ENCODE measurements at places on chromosomes 7 and 10.
A peak's percentile ranks its signal among the peaks of the same experiment; 100 is the strongest.

- no peak for DNase-seq
Measured at GRCh38 chr7:46713868-46714596, 793.0 kb upstream of the IGFBP3 start.

DNA sequence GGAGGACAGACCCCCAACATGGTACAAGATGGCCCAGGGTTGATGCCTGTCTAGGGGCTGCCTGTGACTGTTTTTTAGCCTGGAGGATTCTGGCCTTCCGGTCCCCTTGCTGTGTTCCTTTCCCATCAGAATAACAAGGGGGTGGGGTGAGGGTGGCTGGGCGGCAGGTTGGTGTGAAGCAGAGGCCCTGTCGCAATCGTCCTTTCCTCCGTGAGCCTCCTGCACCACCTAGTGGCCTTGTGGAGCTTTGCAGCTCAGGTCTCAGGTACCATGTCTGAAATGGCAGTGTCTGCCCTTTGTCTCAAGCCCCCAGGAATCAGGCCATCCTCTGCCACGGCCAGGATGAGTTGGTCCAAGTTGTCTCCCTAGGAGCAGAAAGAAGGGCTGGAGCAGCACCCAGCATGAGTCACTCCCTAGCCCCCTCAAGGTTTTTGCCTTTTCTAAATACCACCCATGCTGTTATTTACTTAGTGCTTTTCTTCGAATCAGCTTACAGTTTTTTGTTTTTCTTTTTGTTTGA is 24.2 kb downstream of the TACR2 start:
- DNase-seq = peak; percentile 7

DNA sequence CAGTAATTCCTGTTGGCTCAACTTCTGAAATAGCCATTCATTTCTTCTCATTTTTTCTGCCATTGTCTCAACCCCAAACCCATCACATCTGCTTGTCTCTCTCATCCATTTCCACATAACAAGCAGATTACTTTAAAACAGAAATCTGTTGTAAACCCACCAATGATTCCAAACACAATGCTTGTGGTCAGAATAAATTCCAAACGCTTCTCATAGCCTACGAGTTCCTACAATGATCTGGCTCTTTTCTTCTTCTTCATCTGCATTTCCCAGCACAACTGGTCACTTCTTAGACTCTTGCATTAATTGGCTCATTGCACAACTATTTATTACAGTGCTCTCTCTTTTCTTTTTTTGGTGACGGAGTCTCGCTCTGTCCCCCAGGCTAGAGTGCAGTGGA is 364.1 kb downstream of the GATA3 start:
- DNase-seq = no peak

DNA sequence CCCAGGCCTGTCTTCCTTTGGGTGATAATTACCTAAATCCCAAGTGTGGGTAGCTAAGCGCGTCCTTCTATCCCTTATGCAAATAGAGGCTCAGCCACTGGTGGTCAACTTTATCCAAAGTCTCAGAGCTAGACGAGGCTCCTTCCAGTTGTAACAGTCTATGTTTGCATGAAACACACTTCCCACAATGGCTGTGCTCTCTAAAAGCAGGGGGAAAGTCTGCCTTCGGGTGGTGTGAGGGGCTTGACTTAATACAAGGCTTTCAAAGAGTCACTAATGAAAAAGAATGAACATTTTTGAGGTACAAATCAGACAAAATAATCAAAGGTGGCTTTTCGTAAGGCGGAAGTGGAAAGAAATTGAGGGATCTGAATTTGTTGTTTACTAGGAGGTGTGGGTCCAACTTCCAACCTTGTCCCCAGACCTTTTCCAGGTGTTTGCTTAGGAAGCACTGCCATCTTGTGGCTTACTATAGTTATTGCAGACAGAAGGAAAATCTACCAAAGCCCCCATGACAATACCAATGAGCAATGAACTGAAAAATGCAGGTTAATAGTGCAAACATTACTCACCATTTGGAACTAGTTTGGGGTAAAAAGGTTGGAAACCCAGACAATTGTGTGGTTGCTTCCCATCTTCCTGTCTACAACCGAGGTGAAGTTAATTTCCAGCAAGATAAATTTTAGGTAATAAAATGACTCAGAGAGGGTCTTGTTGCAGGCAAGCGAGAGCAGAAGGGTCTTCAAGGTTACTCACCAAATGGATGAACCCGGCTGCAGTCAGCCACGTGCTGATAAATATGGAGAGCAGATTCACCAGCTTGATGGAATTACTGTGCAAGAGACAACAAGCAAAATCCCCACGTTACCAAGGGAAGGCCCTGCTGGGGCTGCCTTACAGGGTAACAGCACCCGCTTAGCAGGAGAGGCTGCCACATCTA is 525.7 kb downstream of the KCNMA1 start:
- no peak for DNase-seq

- DNase-seq = no peak
Measured at GRCh38 chr10:63757067-63757466, 235.9 kb downstream of the REEP3 start.

GRCh38 chr7:99881370-99881769 is 4.5 kb upstream of the OR2AE1 start:
- DNase-seq = no peak

DNA sequence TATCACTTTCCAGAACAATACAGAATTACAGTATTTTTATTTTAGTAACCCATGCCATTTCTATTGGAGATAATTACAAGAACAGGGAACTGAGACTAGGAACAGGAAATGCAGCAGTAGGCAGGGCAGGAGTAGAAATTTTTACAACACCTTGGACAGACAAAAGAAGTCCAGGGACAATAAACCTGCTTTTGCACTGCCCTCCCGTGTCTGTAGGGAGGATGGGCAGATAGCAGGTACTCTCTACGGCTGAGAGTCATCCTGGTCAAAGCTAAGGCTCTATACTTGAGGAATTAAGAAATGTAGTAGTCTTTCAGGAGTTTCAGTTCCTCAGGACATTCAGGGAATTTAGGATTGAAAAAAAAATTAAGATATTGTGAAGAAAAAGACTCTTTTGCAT is 63.4 kb downstream of the VAX1 start:
- peak; percentile 19 for DNase-seq

GRCh38 chr10:82267014-82267413 is 392.0 kb downstream of the NRG3 start:
- no peak for DNase-seq

DNA sequence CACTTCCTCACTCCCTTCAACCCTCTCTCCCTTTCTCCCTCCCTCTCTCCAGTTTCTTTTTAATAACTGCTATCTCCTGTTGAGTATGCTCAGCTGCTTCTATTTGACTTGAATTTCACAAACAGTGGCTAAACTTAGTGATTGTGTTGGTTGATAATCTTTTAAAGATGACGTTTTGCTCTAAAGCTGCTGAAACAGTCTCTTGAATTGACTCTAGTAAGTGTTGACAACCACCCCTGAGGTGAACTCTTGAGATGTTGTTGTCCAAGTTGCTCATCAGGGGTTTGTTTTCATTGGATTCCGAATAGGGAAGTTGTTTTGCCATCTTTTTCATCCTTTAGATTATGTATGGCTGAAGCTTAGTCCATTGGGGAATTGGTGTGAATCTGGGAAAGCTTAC is 176.2 kb downstream of the TWIST1 start:
- DNase-seq = no peak

DNA sequence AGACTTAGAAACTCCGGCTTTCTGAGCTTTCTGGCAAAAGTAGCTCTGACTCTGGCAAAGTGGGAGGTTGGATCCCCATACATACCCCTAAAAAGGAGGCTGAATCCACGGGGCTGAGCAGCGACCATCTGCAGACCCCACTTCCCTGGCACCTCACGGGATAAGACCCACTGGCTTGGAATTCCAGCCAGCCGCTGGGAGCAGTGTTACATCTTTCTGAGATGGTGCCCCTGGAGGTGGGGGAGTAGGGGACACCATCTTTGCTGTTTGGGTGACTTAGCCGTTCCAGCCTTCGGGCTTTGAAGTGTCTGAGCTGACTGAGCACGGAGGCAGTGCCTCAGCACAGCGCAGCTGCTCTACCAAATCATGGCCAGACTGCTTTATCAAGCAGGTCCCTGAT is 45.0 kb upstream of the GRM3 start:
- no peak for DNase-seq

DNA sequence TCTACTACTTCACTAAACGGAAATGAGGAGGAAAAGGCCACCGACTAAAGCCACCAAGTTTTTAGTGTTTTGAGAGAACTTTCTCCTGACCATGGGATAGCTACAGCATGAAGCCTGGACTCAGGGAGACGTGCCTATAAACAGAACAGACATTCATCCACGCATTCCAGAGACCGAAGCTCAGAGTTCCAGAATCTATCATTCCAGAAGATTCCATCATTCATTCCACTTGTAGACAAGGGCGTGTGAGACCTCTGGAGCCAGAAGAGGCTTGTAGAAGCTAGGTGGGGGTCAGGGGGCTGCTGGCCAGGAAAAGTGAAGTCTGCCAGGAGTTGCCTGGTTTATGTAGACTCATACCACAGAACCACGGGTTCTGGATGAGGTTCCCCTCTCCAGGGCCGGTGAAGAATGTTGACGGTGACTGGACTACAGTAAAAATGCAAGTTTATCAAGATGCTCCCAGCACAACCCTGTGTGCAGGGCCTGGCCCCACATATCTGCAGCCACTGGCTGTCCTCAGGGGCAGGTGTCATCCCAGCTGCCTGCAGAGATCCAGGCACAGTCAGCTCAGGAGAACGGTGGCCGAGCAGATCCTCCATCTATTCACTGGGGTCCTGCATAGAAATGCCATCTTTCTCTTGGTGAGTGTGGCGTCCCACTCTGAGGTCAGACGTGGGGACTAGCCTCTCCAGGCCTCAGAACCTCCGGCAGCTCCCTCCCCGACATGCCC is 215.7 kb downstream of the USP6NL start:
- DNase-seq = no peak

DNA sequence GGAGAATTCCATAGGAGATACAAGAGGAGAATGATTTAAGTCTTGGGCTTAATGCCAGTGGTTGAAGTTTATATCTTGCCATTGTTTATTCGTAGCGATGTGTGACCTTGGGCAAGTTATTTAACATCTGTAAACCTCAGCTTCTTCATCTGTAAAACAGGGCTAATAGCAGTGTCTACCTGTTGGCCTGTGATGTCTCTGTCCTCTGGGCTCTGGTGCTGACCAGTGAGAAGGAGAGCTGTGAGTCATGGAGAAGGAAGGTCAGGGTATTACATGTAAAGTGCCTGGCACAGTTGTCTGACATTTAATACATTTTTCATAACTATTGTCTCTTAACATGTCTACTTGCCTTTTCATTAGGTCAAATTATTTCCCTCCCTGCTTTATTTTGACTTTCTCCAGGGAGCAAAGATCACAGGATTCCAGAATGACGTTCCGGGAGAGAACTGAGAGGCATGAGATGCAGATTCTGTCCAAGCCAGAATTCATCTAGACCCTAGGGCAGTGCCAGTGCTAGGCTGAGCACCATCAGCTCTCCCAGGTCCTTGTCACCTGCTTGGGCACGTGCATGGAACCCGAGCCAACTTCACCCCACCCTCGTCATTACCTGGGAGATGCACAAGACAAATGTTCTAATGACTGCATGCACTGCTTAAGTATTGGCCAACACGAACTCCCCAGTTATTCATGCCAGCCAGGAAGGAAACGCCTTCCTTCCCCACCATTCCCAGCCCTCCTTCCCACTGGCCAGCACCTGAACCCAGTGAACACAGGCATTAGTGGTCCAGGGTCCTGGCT is 187.9 kb downstream of the DPY19L1 start:
- DNase-seq = no peak

GRCh38 chr10:132135053-132135872 is 51.5 kb upstream of the DPYSL4 start:
- no peak for DNase-seq

- DNase-seq = no peak
Measured at GRCh38 chr7:100612730-100613390, 520 bp downstream of the MOSPD3 start.

DNA sequence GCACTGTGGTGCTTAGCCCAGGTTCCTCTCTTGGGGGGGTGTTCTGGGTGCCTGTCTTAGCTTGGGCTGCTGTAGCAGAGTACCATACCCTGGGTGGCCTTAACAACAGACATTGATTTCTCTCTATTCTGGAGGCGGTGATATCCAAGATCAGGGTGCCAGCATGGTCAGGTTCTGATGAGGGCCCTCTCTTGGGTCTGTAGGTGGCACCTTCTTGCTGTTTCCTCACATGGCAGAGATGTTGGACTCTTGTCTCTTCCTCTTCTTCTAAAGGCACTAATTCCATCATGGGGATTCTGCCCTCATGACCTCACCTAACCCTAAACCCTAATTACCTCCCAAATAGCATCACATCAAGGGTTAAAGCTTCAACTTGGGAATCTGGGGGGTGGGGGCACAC is 19.9 kb upstream of the CRHR2 start:
- DNase-seq = no peak

GRCh38 chr10:130340816-130341215 is 204.6 kb downstream of the GLRX3 start:
- DNase-seq = no peak

DNA sequence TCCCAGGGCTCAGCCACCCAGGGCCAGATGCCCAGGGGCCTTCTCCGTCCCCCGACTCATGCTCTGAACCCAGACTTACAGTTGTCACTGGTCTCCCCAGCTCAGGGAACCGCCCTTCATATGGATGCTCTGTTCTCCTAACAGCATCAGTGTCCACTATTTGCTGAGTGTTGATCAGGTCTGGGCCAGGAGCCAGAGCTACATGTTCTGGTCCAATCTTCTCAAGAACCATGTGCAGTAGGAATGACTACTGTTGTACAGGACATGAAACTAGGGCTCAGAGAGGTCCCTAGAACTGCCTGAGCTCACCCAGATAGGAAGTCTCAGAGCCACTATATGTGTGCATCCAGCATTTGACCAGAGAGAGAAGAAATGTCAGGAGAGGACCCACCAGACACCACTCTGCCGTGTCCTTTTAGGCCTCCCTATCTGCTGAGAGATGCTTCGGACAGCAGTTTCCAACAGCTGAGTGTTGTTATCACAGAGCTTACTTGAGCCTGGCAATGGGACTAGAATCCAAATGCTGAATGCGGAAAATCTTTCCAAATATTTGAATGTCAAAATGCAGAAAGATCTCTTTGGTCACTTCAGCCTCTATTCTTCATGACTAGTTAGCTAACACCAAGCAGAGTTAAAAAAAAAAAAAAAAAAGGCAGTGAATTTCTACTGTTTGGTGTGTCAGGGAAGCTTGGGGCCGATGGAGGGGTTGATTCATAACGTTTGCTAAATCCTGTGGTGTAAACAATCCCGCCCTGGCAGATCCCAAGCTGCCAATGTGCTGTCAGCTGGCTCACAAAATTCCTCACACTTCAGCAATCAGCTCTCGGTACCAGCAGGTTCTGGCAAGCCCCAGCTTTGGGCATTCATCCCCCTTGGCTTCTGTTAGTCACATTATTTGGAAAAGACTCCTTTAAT is 246.1 kb downstream of the TNS3 start:
- DNase-seq = no peak

DNA sequence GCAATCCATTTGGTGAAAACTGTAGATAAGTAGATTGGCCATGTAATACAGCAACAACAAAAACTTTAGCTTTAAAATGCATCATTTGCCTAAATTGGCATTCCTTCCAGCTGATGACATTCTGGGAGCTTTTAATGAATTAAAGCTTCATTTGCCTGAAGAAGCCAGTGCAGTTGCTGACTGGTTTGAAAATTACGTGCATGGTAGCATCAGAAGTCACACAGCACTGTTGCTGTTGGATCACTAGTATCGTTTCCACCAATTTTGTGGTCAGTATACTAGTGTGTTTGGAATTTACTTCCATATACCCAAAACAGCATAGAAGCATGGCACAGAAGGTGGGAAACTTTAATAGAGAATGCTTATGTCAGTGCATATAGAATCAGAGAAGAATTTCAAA is 194.9 kb downstream of the ETV1 start:
- no peak for DNase-seq

All from NCI-H1417 treated with DMSO at 0.1 percent for 48 hours (cell line).